NCI-H1930 (cell line): ENCODE measurements at places on chromosomes 4 and X.

- DNase-seq: no peak
Measured at GRCh38 chr4:961351-962230, 11.8 kb downstream of the DGKQ start.

- DNase-seq: no peak
Measured at GRCh38 chr4:169295822-169296221, 25.1 kb upstream of the SH3RF1 start.

- DNase-seq: no peak
Measured at GRCh38 chr4:149493492-149493891, 322.2 kb downstream of the IQCM start.

DNA sequence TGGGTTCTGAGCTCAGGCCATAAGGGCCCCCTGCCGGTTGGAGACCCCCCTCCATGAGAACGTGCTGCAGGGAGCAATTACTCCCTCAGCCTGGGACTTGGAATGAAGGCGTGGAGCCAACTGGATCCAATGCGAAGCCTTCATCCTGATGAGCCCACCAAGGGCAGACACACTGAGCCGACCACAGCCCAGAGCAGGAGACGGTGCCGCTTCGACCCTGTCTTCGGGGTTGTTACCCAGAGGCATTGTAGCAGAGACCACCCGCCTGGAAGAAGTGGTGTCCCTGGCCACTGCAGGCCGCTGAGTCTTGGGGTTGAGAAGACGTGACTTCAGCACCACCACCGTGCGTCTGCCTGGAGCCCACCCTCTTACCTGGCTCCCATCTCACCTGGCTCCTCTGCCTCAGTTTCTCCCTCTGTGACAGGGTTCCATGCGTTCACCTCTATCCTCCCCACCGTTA, 7.0 kb upstream of the NKX1-1 start:
- DNase-seq: no peak

DNA sequence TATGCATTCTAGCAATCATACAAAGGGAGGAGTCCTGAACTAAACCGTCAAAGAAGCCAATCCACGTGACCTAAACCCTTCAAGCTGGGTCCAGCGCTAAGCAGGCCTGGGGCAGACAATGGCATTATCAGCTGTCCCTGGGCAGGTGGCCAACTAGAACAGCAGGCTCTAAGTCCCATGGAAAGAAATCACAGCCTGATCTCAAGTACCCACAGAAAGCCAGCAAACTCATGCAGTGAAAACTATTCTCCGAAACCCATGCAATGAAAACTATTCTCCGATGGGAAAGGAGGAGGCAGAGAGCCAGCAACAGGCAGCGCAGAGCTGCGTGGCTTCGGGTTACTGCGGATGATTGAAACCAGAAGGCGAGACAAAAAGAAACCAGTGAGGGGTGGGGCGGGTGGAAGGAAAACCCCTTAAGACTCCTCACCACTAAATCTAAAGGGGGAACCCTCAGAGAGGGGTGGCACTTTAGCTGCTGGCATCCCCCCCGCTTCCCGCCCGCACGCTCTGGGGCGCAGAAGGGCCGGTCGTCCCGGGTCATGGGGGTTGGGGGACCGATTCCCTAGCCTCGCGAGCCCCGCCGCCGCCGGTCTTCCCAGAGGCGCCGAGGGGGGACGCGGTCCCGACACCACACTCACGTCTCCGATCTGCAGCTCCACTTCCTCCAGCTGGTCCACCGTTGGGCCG, 567 bp downstream of the C4orf46 start:
- peak; percentile 34 for DNase-seq

- no peak for DNase-seq
Measured at GRCh38 chrX:39936886-39937770, 160.6 kb downstream of the BCOR start.

DNA sequence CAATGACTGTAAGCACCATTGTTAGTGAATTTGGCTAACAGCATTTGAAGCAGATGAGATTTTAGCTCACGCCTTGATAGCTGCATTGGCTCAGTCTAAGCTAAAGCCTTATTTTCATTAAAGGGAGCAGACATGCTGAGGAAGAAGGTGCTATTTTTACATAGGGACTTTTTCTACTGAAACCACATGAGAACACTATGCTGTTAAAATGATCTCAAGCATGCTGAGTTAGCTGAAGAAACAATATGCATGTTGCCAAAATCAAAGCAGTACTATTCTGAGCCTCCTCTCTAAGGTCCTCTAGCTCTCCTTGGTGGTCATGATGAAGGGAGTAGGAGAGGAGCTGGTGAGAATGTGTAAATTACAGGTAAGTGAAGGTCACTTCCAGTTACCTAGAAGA, 134.4 kb upstream of the JADE1 start:
- DNase-seq: no peak

- DNase-seq: no peak
Measured at GRCh38 chr4:14184265-14184664, 556.7 kb upstream of the BOD1L1 start.

DNA sequence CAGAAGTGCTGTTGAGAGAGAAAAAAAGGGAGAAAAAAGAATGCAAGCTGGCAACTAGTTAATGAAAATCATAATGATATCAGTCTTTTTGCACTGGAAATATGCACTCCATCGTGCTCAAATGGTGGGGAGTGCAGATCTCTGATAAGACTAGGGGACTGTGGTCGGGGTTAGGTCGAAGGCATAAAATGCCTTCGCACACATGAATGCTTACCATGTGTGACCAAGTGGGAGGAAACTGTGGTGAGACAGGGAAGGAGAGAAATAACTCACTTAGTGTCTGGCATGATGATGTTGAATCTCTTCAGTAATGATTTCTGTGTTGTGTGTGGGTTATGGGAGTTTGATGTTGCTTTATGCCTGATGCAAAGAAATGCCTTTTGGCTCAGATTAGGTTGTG, 358.9 kb downstream of the FBXO8 start:
- DNase-seq: no peak

- no peak for DNase-seq
Measured at GRCh38 chr4:51884606-51885005, 41.7 kb downstream of the DCUN1D4 start.

- no peak for DNase-seq
Measured at GRCh38 chr4:90670183-90670582, 543.0 kb downstream of the CCSER1 start.

- DNase-seq: no peak
Measured at GRCh38 chr4:33369446-33369845, 2649.3 kb downstream of the PCDH7 start.

- DNase-seq: no peak
Measured at GRCh38 chr4:55553441-55554201, 6.9 kb upstream of the CLOCK start.

DNA sequence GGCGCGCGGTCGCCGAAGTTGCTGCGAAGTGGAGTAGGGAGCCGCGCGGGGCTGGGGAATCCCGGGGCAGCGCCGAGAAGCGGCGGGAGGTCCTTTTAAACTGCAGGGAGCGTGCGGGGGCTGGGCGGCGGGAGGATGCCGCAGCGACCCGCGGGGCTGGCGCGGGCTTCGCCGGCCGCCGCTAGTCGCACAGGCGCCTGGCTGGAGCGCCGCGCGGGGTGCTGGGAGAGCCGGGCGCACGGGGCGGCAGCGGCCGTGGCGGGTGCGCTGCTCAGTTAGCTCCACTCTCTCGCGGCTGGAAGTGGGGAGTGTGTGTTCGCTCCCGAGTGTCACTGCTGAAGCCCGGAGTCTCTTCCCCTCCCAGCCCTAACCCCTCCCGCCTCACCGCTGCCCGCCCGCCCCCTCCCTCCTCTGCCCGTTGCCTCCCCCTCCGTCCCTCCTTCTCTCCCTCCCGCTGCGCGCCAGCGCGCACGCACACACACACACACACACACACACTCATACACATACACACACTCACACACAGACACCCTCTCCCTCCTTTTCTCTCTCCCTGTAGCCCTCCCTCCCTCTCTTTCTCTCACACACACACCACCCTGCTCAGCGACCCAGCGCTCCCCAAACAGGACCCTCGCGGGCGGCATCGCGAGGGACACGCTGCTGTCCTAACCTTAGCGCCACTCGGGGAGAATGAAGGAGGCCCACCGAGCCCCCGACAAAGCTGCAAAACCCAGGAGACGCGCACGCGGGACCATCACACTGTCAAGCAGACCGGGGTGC, at the start of gene NDNF:
Gene NDNF, minus strand, starts transcription at position 312 of the 780 bp plus-strand sequence. CDS start 26,698 bp downstream, outside the sequence.
- DNase-seq: peak; percentile 20

GRCh38 chrX:134774190-134775048, 116.1 kb upstream of the PLAC1 start:
- DNase-seq: no peak

- no peak for DNase-seq
Measured at GRCh38 chr4:79673377-79673776, 265.3 kb upstream of the GK2 start.

DNA sequence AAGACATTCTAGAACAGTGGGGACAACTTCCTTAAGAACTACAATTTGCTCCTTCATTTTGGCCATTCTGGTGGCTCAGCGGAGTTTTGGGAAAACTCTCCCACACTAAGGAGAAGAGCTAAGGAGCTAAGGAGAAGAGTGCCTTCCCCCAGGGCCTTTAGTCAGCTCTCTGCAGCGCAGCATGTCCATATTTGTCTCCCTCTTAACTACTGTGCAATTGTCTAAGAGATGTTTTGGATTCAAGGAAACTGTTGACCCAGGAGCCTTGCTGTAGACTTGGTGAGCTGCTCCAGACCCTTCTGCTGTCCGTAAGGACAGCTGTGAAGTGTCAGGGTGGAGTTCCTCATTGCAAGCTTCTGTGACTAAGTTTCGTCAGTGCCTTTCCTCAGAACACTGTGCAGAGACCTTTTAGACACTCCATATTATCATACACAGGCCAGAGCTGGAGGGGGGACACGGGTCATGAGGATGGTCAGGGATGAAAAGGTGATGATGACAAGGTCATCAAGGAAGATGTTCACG, 179.0 kb downstream of the NHS start:
- DNase-seq: no peak

DNA sequence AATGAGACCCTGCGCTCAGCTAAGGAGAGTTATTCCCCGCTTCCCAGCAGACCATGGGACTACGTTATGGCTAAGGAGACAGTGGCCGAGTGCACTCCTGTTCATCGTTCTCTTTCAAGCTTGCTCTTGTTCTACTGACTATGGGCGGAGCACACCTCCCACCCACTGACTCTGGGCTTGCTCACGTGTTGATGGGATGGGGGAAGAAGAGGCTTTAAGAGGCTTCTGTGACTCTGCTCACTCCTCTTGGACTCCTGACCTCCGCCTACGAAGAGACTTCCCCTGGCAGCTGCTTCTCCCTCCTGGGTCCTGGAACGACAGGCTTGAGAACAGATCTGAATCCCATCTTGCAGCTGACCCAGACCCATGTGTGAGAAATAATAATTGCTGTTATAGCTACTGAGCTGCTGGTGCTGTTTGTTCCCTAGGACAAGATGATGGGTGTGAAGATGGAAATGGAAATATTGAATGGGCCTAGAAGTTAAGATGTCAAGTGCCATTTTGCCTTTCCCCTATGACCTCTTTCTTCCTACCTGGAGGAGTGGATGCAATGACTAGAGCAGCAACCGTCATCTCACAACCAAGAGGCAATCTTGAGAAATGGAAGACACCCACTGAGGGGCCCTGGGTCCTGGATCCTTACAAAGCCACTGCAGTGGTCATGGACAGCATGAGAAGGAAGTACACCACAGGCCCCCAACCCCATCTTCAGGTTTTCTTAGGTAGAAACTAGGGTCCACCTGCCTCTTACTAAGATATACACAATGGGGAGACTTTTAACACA, 38.7 kb upstream of the IRAK1 start:
- no peak for DNase-seq

GRCh38 chrX:97050392-97050791, 166.7 kb downstream of the RPA4 start:
- no peak for DNase-seq

DNA sequence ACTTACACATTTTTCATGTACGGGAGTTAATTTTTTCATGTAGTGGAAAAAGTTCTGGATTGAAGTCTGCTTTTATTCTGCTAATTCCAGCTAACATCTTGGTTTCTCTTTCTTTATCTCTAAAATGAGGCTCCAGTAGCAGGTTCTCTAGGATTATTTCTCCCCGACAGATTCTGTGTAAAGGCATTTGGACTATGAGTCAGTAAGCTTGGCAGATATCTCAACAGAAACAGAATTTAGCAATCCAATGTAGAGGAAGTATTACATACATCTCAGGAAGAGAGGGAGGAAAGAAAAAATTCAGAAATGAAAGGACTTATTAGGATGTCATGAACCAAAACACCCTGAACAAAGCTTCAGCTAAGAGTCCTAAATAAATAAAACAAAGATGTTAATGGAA, 1682.3 kb upstream of the TENM3 start:
- DNase-seq: no peak

DNA sequence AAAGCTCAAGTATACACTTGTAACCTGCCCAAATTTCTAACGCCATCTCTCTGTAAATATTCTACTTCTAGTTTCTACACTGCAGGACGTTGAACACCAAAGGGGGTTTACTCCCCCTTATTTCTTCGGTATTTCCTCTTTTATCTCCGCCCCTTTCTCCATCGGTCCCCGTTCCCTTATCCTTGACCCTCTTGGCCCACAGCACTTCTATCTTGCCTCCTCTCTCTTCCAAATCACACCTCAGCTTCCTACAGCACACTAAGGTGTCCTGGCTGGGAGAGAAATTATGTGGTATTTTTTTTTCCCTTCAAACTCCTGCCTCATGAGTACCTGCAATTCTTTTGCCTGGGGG, 715 bp downstream of the ZMAT1 start:
- no peak for DNase-seq

DNA sequence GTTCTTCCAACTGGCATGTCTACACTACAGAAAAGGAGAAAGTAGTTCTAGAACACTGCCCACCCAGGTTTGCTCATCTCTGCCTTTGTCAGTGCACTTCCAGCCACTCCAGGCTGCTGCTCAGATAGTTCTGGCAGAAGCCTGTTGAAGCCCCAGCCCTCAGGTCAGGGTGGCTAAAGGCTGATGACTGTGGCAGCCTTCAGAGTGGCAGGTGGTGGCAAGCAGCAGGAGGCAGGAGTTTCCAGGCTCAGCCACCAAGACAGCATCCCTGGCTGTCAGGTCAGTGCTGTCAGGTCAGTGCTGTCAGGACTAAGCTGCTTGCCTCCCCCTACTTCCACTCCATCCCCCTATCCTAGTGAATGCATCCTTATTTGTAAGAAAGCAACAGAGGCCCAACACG, 100.4 kb downstream of the MAMLD1 start:
- no peak for DNase-seq

DNA sequence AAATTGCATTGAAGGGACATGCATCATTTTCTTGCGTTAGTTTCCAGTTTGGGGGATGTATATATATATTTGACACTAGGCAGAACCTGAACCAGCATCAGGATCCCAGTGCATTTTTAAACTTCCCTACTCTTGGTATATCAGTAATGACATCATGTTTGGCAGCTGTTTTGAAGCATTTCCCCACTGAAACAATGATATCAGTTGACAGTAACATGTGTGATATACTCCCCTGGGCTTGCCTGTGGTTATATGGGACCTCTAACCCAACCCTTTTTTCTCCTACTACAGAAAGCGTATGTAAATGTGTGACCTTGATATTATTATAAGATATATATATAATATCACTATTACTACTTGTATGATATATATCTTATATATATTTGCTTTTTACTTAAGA, 225.9 kb upstream of the CASK start:
- no peak for DNase-seq

DNA sequence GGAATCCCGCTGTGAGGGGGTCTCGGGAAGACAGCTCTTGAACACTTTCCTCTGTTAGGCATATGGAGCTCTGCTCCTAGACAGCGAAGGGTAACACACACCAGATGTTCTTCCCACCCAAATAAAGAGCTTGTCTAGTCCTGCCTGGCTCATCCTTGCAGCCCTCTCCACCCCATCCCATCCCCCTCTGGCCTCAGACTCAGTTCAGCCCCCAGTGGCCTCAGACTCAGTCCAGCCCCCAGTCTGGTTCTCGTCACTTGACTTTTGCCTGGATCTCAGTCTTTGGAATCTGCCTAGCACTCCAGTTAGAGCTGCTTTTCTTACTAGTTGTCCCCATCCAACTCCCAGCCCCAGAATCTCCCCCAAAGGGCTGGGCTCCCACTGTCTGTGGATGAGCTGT, 14.9 kb downstream of the RAB33A start:
- DNase-seq: no peak
